ENCODE measurements at places on chromosomes 2 and 18.

DNA sequence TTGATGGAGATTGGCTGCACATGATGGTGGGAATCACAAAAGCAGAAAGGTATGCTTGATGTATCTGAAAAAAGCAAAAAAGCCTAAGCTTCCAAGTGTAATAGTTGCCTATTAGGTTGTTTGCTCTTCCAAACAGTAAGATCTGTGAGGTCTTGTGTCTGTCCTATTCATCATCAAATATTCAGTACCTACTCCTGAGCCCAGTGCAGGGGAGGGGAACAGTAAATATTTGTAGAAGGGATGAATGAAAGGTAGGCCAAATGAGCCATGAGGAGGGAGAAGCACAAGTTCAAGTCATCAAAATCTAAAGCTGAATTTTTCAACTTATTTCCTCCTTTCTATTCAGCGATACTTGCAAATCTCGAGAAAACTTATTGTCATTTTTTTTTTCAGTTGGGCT, 153.2 kb upstream of the ETAA1 start:
- DNase-seq = no peak

DNA sequence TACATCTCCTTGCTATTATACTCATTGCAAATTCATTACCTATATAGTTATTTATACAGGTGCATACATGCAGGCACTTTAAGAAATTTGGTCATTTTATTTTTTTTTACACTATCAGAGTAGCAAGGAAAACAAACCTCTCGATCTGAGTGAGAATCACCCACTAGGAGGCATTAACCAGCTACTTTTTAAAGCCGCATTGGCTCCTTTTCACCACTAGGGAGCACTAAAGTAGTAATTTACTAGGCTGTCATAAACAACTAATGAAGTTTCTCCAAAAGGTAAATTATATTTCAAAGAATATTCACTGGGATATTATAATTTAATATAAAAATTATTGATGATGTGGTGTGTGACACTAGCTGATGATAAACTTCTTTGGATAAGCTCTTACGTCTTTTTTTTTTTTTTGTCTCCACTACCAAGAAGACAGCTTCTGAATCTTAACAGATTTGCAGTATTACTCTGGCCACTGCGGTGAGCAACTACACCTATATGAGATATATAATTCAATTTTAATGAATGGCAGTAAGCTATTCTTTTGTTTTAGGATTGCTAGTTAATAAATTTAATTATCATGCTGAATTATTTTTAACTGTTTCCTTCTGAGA, 101.9 kb downstream of the NOL4 start:
- no peak for DNase-seq

GRCh38 chr18:3710712-3711301, 260.8 kb downstream of the TGIF1 start:
- DNase-seq = no peak

DNA sequence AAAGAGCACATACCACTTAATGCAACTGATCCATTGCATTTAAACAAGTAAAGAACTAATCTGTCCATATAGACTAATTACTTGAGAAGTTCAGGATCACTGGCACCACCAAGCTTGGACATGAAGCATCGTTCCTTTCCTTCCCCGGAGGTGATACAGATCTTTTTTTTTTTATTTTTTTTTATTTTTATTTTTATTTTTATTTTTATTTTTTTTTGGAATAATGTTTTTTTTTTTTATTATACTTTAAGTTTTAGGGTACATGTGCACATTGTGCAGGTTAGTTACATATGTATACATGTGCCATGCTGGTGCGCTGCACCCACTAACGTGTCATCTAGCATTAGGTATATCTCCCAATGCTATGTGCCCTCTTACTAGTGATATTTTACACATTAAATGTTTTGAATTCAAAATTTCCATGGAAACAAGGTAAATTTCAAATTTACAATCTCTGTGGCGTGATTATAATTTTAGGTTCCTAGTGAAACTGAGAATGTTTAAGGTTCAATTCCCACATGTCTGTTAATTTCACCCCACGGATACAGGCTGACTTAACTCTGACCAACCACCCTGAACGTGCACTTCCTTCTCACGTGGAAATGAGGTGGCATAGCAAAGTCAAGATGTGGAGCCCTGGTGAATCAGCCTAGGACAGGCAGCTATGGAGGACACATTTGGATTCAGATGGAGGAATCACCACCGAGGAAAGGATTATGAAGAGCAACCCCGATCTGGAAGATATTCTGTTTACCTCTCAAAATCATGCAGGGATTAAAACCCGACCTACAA, 101.6 kb upstream of the THOC1 start:
- no peak for DNase-seq

Measured in stimulated activated CD8-positive, alpha-beta memory T cell treated with anti-CD3 and anti-CD28 coated beads, Interleukin-7, amount 100 ng/mL, for 4 hours (primary cell).